RWPE2 (cell line): ENCODE measurements at places on chromosomes 6 and 20.

GRCh38 chr20:9066191-9066590 is 2.7 kb upstream of the PLCB4 start:
- H3K4me1 ChIP-seq, result peaks cover 15% of the 10 kb centered on the region
- DNase-seq, result no peak
- no peak overlapping the region for H3K4me3 ChIP-seq
- peak overlapping the region; percentile 95 for H3K27ac ChIP-seq
- no peaks in the 10 kb centered on the region for H3K27me3 ChIP-seq

- H3K27ac ChIP-seq, result no peak within 1 kb of the TSS
- no peak for DNase-seq
Measured at GRCh38 chr6:30163090-30163917, at the start of gene TRIM15. TRIM15 (plus strand) TSS chr6:30163546; CDS start chr6:30163685, 139 bp downstream.

DNA sequence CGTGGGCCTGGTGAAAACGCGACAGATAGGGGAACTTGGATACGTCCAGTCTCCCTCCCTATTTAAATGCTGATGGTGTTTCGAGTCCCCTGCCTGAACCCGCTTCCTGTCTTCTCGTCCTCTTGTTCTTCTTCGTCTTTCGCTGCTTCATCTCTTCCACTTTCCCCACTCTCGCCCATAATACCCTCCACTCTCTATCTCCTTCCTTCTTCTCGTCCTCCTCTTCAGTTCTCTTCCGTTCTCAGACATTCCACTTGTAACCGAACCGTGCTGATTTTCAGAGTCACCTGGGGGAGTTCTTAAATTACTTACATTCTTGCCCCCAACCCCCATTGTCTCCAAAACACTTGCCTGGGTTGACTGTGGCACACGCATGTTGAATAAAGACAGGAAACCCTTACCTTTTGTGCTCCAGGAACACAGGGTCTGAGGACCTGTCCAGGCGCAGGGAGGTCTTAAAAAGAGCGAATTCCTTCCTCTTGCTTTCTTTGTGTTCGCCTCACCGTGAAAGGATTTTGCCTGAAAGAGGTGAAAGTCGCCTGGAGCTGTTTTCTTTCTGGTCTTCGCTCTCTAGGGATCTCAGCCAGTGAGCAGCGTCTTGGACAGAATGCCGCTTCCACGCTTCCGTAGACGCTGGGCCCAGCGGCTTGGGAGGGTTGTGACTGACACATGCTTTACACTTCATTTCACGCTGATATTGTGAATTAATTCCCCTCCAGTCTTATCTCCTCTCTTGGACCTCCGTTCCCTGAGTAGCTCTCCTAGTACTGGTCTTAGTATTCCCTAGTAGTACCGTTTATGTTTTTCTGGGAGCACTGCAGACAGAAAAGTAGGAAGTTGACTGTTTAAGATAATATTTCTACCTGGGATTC is 184.0 kb downstream of the GPX5 start:
- no peak overlapping the region for H3K4me3 ChIP-seq
- H3K27ac ChIP-seq, result no peak overlapping the region
- no peaks in the 10 kb centered on the region for H3K27me3 ChIP-seq

DNA sequence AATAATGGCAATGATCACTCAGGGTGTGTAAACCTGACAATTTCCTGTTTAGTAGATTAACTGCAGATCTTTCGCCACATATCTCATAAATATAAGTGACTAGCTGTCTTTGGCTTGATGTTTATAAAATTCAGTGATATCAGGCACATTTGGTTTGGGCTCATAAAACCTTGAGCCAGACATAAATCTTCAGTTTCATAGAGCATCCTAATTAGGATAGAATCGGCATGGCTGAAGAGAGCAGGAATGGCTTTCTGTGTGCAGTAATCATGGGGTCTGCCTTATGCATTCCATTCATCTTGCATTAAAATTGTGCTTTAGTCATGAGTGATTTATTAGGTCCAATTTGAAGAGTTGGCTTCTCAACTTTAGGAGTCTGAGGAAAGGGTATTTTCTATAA is 27.2 kb downstream of the AIG1 start:
- no peaks in the 10 kb centered on the region for H3K36me3 ChIP-seq
- no peak overlapping the region for H3K4me3 ChIP-seq
- no peak for DNase-seq

DNA sequence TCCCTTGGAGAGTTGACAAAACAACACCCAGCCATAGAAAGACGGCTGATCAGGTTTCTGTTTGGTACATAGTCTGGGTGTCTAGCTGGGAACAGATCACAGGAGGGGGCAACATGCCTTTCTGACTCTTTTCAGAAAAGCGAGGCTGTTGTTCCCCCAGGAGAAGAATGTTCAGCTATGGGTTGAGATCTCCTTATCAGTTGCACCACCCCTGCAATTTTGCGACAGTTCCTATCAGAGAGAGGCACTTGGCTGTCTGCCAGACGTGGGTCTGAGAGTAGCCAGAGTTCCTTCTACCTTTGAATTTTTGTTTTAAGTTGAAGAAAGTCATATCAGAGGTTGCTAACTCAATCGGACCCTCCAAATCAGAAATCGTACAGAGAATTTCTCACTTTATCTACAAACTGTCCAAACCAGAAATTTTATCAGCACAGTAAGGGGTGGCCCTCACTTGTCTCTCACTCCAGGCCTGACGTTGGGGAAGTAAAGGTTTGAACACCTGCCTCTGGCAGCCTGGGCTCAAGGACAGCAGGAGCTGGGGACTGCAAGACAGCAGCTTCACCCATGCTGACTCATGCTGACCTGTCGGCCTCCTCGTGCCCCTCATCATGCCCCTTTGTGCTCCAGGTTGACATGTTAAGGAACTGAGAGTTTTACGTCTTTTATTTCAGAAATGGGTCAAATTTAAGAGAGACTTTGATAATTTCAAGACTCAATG is 42.3 kb downstream of the TMC2 start:
- H3K4me1 ChIP-seq, result no peaks in the 10 kb centered on the region
- H3K27ac ChIP-seq, result no peak overlapping the region
- peaks cover 42% of the 10 kb centered on the region for H3K27me3 ChIP-seq
- no peak overlapping the region for H3K4me3 ChIP-seq
- H3K36me3 ChIP-seq, result no peaks in the 10 kb centered on the region

GRCh38 chr20:10352934-10353824 is 80.8 kb downstream of the MKKS start:
- H3K27ac ChIP-seq, result peak overlapping the region; percentile 45
- no peak for DNase-seq
- no peak overlapping the region for H3K4me3 ChIP-seq
- H3K4me1 ChIP-seq, result peaks cover 18% of the 10 kb centered on the region

DNA sequence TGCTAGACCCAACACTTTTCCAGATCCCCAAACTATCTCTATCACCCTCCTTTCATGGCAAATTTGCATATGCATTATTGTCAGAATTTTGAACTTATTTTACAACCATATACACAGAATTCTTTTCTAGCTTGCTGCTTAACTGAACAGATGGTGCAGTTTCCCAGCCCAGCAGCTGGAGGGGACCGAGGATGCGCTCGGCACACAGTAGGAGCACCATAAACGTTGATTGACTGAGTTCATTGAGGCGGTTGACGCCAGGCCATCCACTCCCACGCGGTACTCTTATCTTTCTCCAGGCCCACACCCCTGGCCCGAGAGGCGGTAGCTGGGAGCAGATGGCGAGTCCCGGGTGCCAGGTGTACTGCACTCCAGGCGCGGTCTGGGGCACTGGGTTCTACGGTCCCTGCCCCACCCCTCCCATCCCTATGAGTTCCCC is 6.8 kb upstream of the SOX4 start:
- H3K36me3 ChIP-seq, result no peaks in the 10 kb centered on the region
- peak overlapping the region; percentile 83 for H3K27ac ChIP-seq
- no peaks in the 10 kb centered on the region for H3K4me1 ChIP-seq
- DNase-seq, result no peak
- no peaks in the 10 kb centered on the region for H3K27me3 ChIP-seq

DNA sequence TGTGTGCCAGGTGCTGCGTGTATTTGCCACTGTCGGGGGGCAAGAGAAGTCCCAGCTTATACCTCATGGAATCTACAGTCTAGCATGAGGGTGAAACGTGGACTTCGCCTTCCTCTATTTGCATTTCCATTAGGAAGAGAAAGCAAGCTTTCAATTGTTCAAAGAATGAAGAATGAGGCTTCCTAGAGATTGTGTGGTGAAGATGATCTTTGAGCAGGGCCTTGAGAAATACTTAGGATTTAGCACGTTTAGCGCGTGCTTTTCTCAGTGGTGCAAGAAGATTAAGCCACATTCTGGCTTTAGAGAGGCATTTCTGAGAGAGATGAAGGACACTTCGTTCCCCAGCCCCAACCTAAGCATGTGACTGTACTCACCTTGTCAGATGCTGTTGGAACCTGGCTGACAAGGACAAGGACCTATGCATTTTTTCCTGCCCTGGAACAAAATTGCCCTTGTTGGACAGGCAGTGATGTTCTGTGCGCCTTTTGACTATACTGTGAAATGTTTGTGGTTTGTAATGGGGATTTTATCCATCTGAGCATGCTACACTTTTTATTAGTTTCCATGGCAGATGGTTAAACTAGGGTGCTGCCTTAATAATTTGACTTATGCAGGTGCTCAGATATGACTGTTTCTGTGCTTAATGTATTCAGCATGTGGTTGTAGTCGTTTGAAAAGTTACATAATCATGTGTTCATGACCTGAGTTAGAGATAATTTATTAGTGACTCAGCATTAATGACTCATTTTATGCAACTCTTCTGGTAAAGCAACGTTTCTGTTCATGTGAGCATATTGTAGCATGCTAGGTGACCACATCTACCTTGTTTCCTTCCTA is 10.7 kb downstream of the TULP4 start:
- peaks cover 27% of the 10 kb centered on the region for H3K4me1 ChIP-seq
- DNase-seq, result no peak
- H3K27ac ChIP-seq, result peak overlapping the region; percentile 36
- no peaks in the 10 kb centered on the region for H3K36me3 ChIP-seq
- no peak overlapping the region for H3K4me3 ChIP-seq

- H3K27ac ChIP-seq, result peak overlapping the region; percentile 71
- peaks cover 26% of the 10 kb centered on the region for H3K4me1 ChIP-seq
- no peaks in the 10 kb centered on the region for H3K27me3 ChIP-seq
- H3K36me3 ChIP-seq, result peaks cover 28% of the 10 kb centered on the region
- H3K4me3 ChIP-seq, result peak overlapping the region; percentile 83
Measured at GRCh38 chr6:82246802-82247504, 591 bp downstream of the IBTK start.

- no peak overlapping the region for H3K27ac ChIP-seq
- DNase-seq, result no peak
Measured at GRCh38 chr6:46899659-46900058, 22.1 kb downstream of the ADGRF5 start.

- H3K36me3 ChIP-seq, result no peaks in the 10 kb centered on the region
- no peak overlapping the region for H3K27ac ChIP-seq
- no peak overlapping the region for H3K4me3 ChIP-seq
- DNase-seq, result no peak
- H3K27me3 ChIP-seq, result no peaks in the 10 kb centered on the region
Measured at GRCh38 chr6:31587791-31588777, 2.0 kb downstream of the LST1 start.

- H3K36me3 ChIP-seq, result no peaks in the 10 kb centered on the region
- H3K4me1 ChIP-seq, result peaks cover 11% of the 10 kb centered on the region
- no peak for DNase-seq
- H3K27me3 ChIP-seq, result no peaks in the 10 kb centered on the region
- H3K4me3 ChIP-seq, result no peak overlapping the region
Measured at GRCh38 chr6:163814494-163815364, 400.2 kb downstream of the QKI start.

GRCh38 chr20:33159713-33160112 is 8.2 kb upstream of the BPIFA2 start:
- peaks cover 19% of the 10 kb centered on the region for H3K27me3 ChIP-seq
- no peak overlapping the region for H3K4me3 ChIP-seq
- no peaks in the 10 kb centered on the region for H3K4me1 ChIP-seq
- peak; percentile 69 for DNase-seq
- H3K36me3 ChIP-seq, result no peaks in the 10 kb centered on the region

GRCh38 chr6:137094411-137095008 is 49.7 kb upstream of the IL20RA start:
- no peaks in the 10 kb centered on the region for H3K36me3 ChIP-seq
- no peak overlapping the region for H3K27ac ChIP-seq
- DNase-seq, result no peak
- no peak overlapping the region for H3K4me3 ChIP-seq
- no peaks in the 10 kb centered on the region for H3K27me3 ChIP-seq
- H3K4me1 ChIP-seq, result no peaks in the 10 kb centered on the region

DNA sequence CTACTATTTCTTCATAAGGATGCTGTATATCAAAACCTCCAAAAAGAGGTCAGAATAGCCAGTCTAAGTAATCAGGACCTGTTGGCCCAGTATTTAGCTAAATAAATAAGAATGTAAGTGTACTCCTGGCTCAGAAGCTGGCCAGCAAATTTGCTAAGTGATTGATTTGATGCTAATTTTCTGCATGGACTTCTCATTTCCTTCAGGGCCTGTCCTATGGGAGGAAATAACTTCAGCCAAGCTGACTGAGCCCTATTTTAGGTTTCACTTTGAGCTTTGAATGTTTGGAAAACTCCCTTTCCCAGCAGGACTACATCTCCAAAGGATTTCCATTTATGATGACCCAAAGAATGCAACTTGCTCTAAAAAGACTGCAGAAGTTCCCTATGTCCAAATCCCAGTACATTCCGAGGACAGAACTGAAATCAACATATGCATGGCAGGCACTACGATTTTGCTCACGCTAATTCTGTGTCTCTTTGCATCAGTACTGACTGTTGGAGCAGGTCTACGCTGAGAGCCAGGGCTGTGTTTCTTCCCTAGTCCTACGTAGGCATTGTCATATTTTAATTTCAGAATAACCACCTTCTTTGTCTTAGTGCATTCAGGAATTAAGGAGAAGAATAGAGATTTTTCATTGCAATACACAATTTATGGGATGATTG is 441.4 kb upstream of the PLCB4 start:
- DNase-seq, result no peak
- no peaks in the 10 kb centered on the region for H3K27me3 ChIP-seq

GRCh38 chr6:81984599-81984998 is 232.1 kb upstream of the TENT5A start:
- no peak overlapping the region for H3K4me3 ChIP-seq
- H3K27me3 ChIP-seq, result no peaks in the 10 kb centered on the region
- DNase-seq, result no peak
- H3K27ac ChIP-seq, result no peak overlapping the region
- H3K36me3 ChIP-seq, result no peaks in the 10 kb centered on the region

- H3K4me1 ChIP-seq, result no peaks in the 10 kb centered on the region
- H3K27me3 ChIP-seq, result no peaks in the 10 kb centered on the region
- H3K4me3 ChIP-seq, result no peak overlapping the region
- H3K27ac ChIP-seq, result no peak overlapping the region
- DNase-seq, result no peak
Measured at GRCh38 chr20:46349035-46349741, 40.9 kb upstream of the CDH22 start.

GRCh38 chr6:30260036-30260504 is 46.9 kb upstream of the TRIM26 start:
- H3K27me3 ChIP-seq, result no peaks in the 10 kb centered on the region
- H3K4me3 ChIP-seq, result peak overlapping the region; percentile 72
- no peak for DNase-seq

GRCh38 chr6:118872726-118873125 is 21.2 kb upstream of the ASF1A start:
- no peak overlapping the region for H3K27ac ChIP-seq
- DNase-seq, result no peak
- no peaks in the 10 kb centered on the region for H3K27me3 ChIP-seq
